Tibial artery (tissue), 4 donors: ENCODE measurements at places on chromosomes 12 and 14.

DNA sequence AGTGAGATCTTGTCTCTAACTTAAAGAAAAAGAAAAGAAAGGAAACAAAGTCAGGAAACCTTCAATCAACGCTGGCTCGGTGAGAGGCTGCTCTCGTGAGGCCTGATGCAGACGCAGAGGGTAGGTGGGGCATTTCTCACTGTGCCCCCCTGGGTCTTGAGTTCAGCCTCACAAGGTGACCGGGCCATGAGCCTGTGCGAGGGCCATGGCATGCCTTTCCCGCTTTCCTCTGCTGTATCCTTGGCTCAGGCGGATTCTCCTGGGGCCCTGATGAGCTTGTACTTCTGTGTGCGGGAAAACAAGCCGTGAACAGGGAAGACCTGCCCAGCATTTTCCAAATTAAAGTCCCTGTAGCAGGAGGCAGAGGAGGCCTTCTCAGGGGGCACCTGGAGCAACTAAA is 20.2 kb downstream of the ADGRD1 start:
- DNase-seq = no peak

DNA sequence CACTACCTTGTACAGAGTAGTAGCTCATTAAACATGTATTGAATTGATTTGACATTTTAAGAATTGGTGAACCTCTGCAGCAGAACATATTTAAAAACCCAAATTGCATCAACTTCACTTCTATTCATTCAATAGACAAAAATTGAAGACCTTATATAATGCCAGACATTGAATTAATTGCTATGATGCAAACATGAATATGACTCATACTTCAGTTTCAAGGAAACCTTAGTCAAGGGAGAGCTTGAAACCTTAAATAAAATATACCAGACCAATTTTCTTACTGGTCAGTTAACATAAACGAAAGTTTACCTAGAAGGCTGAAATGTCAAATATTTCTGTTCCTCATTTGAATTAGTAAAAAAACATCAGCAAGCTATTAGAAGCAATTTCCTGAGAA is 5.0 kb upstream of the MGAT4C start:
- no peak for DNase-seq

DNA sequence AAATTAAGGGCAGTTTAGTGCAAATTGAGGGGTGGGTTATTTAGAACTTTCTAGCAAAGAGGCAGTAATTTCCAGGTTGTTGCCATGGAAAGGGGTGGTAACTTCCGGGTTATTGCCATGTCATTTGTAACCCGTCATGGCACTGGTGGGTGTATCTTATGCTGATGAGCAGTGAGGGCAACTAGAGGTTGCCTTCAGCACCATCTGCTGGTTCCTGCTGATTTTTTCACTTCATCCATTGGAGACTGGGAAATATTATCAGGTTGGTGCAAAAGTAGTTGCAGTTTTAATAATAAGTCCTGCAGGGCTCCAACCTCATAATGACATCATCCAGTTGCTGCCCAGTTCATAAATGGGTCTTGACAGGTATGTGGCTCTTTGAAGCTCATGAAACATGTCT is 24.4 kb upstream of the SERPINA4 start:
- no peak for DNase-seq

- no peak for DNase-seq
Measured at GRCh38 chr12:31714406-31715271, 14.2 kb downstream of the AMN1 start.

- no peak for DNase-seq
Measured at GRCh38 chr14:63710497-63710896, 17.4 kb downstream of the SGPP1 start.

- DNase-seq = no peak
Measured at GRCh38 chr14:61192989-61193388, 88.1 kb downstream of the TMEM30B start.

GRCh38 chr12:27673101-27673718 is 23.0 kb upstream of the REP15 start:
- DNase-seq = no peak

DNA sequence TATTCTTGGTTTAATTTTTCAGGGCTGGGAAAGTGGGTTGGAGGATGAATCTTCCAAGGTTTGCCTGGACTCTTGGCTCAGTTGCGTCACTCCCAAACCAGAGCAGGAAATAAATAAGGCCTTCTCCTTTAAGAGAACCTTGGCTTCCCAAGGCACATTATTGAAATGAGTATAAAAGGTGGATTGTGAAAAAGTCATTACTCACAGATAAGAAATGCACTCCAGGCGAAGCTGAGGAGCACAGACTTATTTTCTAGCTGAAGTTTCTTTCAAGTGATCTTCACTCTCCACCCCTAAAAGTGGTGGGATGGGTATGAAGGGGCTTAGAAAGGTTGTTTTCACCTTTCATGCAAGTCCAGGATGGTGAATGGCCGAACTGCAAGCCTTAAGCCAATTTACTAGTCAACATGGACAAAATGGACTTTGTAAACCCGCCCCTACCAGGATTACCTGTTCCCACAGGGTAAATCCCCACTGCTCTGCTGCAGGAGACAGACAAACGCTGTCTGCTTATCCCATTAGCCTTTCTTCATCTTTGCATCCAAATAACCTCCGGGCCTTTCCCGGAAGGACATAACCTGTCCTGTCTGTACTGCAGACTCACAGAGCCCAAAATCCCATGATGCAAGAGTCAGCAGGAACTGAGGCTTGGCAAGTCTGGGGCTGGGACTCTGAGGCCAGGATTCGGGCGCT is 207.6 kb downstream of the BCL11B start:
- DNase-seq = no peak

GRCh38 chr14:28142400-28143015 is 624.1 kb upstream of the FOXG1 start:
- no peak for DNase-seq

DNA sequence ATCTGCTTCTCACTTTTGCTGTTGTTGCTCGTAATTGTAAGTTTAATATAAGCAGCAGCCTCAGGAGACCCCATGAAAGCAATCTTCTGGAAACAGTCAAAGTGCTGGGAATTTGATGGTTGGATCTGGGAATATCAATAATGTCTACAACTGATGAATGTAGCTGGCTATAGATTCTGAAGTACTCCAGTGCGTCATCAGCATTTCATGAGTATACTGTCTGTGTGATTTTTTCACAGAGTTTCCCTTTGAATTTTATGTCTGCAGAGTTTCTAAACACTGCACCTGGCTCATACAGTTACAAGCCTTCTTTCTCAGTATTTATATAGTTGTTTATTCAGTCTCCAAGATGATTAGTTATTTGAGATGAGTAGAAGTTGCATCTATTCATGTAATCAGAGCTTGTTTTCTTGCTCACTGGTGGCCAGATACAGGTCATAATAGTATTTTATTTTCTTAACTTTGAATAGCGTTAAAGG is 222.3 kb downstream of the RAD51B start:
- no peak for DNase-seq

DNA sequence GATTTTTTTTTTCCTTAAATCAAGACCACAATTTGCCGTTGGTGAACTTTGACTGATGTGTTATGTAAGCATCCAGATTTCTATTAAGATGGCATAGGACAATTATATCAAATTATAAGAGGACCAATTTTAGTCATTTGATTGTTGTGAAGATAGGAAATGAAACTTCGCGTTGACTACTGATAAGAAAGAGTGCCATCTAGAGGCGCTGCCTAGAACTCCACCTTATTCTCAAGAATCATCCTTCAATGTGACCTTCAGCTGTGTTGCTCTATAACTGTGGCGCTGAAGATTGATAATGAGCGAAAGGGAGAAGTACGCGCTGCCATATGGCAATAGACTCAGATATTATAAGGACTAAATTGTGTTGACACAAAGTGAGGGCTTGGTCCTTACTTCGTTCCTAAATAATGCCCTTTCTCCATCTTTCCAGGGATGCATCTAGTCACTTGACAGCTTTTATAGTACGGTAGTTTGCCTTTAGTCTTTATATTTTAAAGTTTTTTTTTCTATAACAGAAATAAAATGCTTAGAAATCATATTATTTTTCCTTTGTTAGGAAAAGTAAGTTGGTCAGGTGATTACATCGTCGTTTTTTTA is 350.8 kb upstream of the STXBP6 start:
- no peak for DNase-seq

DNA sequence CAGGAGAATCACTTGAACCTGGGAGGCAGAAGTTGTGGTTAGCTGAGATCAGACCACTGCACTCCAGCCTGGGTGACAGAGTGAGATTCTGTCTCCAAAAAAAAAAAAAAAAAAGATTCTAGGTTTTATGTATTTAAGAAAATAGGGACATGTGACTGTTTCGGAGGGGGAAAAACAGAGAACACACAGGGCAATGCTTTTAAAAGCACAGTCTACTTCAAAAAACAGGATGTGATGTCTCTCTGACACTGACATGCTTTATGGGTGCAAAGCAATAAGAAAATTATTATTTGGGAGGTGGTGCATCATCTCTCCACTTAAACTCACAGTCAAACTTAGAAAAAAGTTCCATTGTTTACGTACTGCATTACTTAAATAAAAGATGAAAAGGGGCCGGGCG is 28.7 kb downstream of the CLIP1 start:
- no peak for DNase-seq

- DNase-seq = peak; percentile 72
Measured at GRCh38 chr12:50764286-50765094, 589 bp downstream of the ATF1 start.

DNA sequence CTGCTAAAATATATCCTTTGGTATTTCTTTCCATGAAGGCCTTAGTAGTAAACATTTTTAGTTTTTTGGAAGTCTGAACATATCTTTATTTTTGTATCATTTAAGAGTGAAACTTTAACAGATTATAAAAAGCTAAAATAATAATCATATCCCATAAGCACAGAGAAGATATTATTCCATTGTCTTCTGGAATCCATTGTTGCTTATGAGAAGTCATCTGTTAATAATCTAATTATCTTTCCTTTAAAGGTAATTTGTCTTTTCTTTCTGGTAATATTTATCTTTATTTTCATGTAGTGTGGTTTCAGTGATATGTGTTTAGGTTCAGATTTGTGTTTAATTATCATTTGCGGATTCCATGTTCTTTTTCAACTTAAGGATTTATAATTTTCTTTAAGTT is 261.7 kb downstream of the MSRB3 start:
- no peak for DNase-seq

- DNase-seq = peak; percentile 79
Measured at GRCh38 chr14:50003213-50004021, 110.5 kb downstream of the ARF6 start.

- DNase-seq = no peak
Measured at GRCh38 chr12:62716866-62717525, 218.0 kb downstream of the PPM1H start.

DNA sequence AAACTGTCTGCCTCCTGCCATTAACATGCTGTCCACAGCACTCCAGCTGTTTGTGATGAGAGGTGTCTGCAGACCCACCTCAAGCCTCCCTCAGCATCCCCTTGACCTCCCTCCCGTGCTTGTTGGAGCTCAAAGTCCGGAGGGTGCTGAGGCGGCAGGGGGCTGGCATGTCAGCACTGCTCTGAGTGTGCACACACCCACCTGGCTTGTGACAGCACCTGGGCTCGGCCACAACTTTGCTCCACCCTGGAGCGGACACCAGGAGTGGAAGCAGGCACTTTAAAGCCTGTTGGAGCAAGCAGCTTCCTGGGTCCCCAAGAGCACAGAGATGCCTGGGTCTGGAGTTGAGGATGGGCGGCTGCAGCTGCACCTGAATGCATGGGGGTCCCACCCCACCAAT is 20.9 kb downstream of the SERPINA3 start:
- no peak for DNase-seq

- peak; percentile 54 for DNase-seq
Measured at GRCh38 chr12:128820723-128821432, 2.9 kb downstream of the SLC15A4 start.

DNA sequence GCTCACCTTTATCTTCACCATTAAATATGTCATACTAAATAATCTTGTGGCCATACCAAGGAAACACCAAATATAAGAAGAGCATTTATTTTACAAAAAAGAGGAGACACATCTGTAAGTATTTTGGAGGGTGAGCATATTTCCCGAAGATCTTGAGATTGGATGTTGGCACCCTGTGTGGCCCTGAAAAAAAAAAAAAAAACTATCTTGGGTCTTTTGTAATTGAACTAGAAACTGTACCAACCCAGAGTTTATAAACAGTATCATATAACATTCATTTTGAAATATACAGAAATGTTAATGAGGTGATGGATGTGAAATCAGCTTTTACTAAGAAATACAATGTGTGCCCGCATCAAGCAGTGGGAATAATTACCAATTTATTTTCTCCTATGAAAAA is 104.0 kb upstream of the FRMD6 start:
- DNase-seq = no peak

GRCh38 chr14:72543341-72543740 is 350.6 kb downstream of the DPF3 start:
- no peak for DNase-seq

- DNase-seq = no peak
Measured at GRCh38 chr12:46472893-46473633, 100.5 kb upstream of the SLC38A2 start.

- DNase-seq = no peak
Measured at GRCh38 chr12:115964626-115965025, 312.9 kb downstream of the MED13L start.

DNA sequence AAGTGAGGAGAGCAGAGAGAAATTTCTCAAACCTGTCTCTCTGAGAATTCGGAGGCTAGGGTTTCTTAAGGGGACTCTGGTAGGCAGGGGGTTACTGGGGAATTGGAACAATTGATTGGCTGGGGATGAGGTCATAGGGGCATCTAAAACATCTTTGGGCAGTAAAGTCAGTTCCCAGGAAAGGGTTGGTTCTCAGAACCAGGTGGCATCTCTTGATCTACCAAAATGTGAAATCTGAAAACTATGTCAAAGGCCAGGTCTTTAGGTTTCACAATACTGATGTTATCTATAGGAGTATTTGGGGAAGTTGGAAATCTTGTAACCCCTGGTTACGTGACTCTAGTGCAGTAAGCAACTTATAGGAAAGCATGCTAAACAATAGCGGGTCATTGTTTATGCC is 6.9 kb downstream of the C12orf75 start:
- no peak for DNase-seq

DNA sequence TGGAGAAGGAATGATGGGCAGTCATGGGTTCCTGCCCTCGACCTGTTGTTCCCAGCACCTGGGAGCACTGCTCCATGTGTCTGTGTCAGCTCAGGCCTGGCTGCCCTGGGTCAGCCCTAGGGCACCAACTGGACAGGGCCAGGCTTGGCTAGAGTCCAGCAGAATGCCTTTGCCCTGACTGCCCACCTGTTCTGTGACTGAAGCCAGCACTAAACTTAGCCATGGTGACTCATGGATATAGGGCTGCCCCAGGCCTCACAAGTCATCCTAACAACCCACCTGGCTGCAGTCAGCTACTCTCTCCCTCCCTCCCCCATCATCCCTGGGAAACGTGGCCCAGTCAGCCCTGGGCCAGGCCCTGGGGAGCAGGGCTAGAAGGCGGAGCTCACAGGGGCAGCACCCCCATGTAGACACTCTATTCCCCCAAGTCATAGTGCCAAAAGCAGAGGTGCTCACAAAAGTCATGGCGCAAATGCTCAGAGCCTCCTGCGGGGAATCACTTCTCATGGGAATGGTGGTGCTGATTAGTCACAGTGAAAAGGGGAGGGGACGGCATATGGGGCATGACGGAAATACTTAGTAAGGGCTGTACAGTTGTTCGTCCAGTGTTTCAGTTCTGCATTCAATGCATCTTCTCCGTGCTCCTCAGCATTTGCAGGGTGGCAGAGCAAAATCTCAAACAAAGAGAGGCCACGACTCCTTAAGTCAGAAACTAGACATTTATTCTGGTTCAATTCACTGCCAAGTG is 52.0 kb upstream of the NTF3 start:
- no peak for DNase-seq

GRCh38 chr12:23659131-23659530 is 290.3 kb downstream of the SOX5 start:
- no peak for DNase-seq

GRCh38 chr14:72898448-72898847 is 4.5 kb upstream of the DPF3 start:
- no peak for DNase-seq

- DNase-seq = peak; percentile 70
Measured at GRCh38 chr14:32224737-32225377, 21.8 kb upstream of the RNU6-8 start.
